ENCODE measurements at places on chromosomes 1 and 21. TPM values are rescaled to one million over a fixed set of nuclear protein-coding genes. Genes with fewer than 3 reads are reported as not detected.

DNA sequence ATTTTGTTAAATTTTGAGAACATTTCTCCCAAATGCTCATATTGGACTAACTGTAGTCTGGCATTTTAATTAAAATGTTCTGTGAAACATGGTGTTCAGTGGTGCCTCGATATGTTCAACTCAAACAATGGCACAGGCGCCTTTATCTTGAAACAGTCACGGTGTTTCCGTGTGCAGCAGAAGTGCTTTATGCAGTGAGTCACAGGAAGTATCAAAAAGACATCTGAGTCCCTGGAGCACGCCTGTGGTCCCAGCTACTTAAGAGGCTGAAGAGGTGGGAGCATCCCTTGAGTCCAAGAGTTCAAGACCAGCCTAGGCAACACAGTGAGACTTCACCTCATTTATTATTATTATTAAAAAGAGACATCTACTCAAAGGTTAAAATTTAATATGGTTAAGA lies 52.2 kb downstream of the GREM2 start:
- no peak overlapping the region for H3K27ac ChIP-seq
- H3K27me3 ChIP-seq = no peaks in the 10 kb centered on the region
- DNase-seq = no peak
- no peaks in the 10 kb centered on the region for H3K4me1 ChIP-seq
- no peaks in the 10 kb centered on the region for H3K36me3 ChIP-seq

- H3K36me3 ChIP-seq = no peaks in the 10 kb centered on the region
- H3K27me3 ChIP-seq = peaks cover 34% of the 10 kb centered on the region
- H3K27ac ChIP-seq = no peak overlapping the region
- no peak for DNase-seq
- peaks cover 17% of the 10 kb centered on the region for H3K4me1 ChIP-seq
Measured at GRCh38 chr1:160877221-160877620, 7.8 kb downstream of the ITLN1 start.

DNA sequence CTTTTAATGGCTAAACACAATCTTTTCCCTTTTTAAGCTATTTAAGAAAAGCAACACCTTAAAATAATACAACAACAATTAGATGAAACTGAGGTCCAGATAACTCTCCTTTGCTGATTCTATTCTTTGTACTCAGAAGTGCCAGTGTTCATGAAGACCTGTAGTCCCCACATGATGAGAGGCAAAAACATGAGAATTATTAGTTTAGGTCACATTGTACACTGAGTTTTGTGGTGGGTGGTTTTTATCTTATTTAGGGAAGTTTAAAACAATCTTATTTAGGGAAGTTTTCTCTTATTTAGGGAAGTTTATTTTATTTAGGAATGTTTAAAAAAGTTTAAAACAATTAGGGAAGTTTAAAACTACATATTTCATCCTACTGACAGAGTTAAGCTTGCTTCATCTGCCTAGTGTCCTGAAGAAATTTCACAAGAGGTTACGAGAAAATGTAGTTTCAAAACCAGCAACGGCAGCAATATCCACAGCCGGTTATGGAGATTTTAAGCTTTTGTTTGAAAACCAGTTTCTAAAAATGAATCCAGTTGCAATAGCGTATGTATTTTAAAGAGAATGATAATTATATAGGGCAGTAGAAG lies 7.8 kb upstream of the OR14I1 start:
- H3K36me3 ChIP-seq = no peaks in the 10 kb centered on the region
- DNase-seq = no peak
- no peak overlapping the region for H3K4me3 ChIP-seq
- H3K27ac ChIP-seq = no peak overlapping the region
- H3K4me1 ChIP-seq = no peaks in the 10 kb centered on the region

GRCh38 chr21:38950435-38951094 lies 144.8 kb downstream of the ETS2 start:
- no peaks in the 10 kb centered on the region for H3K27me3 ChIP-seq
- H3K36me3 ChIP-seq = no peaks in the 10 kb centered on the region
- H3K27ac ChIP-seq = peak overlapping the region; percentile 14
- peak; percentile 17 for DNase-seq
- H3K4me3 ChIP-seq = no peak overlapping the region

GRCh38 chr1:111739925-111740765 lies 950 bp upstream of the INKA2 start:
- peaks cover 57% of the 10 kb centered on the region for H3K27me3 ChIP-seq
- peak; percentile 34 for DNase-seq
- peaks cover 27% of the 10 kb centered on the region for H3K36me3 ChIP-seq
- peak overlapping the region; percentile 86 for H3K4me3 ChIP-seq

DNA sequence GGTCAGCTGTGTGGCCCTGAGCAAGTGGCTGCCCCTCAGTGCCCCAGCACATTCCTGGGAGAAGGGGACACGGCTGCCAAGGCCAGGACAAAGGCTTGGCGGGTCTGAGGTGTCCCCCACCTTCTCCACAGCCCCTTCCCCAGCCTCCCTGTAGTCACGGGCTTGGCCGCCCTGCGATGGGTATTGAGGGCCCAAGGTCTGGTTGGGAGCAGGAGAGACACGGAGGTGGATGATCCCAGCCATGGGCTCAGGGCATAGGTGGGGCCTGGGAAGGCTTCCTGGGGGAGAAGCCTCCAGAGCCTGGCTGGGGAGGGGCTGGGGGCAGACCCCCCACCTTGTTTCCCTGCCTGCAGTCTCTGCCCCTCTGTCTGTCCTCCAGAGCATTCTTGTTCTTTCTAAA lies 27.0 kb downstream of the TTC39A start:
- H3K4me3 ChIP-seq = no peak overlapping the region
- no peaks in the 10 kb centered on the region for H3K27me3 ChIP-seq
- H3K4me1 ChIP-seq = peaks cover 29% of the 10 kb centered on the region
- H3K36me3 ChIP-seq = peaks cover 5% of the 10 kb centered on the region
- no peak for DNase-seq
- no peak overlapping the region for H3K27ac ChIP-seq

FMN2 gene
- total RNA-seq = not detected

ATAD3C gene
- 0.29 TPM for total RNA-seq

- no peaks in the 10 kb centered on the region for H3K4me1 ChIP-seq
- H3K36me3 ChIP-seq = no peaks in the 10 kb centered on the region
- no peak overlapping the region for H3K27ac ChIP-seq
Measured at GRCh38 chr1:25050165-25050564, 120.1 kb upstream of the RUNX3 start.

DNA sequence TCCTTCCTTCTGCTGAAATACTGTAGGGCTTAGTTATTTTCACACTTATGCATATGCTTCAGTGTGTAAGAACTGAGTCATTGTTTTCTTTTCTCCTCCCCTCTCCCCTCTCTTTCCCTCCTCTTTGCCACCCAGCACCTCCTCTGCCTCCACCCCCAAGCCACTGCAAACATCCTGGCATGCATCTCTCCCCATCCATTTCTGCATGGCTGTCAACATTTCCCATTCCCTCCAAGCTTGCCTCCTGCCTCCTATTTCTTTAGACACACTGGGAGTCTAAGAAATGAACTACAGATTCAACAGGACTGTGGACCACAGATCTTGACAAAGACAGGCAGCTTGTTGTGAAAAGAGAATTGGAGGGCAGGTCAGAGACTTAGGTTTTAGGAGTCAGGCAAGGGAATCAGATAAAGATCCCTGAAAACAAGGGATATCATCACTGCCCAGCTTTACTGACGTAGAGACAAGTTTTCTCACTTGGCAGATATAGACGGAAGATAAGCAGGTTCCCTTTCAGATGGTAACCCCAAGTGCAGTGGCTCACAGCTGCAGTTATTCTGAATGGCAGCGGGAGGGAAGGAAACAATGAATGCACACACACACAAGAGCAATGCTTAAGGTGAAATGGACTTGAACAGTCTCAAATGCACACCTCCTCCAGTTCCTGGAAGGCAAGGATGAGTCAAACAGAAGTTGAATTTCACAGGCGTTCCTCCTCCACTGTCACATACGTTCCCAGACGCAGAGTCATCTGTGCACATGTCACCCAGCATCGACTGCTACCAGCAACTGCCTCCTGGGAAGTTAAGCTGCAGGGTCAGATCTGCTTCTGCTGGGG lies 56.1 kb downstream of the HIVEP3 start:
- H3K4me3 ChIP-seq = no peak overlapping the region
- H3K27ac ChIP-seq = peak overlapping the region; percentile 4
- no peaks in the 10 kb centered on the region for H3K27me3 ChIP-seq
- H3K4me1 ChIP-seq = peaks cover 35% of the 10 kb centered on the region
- H3K36me3 ChIP-seq = no peaks in the 10 kb centered on the region

GRCh38 chr21:46454142-46454541 lies 4.5 kb upstream of the DIP2A start:
- H3K27ac ChIP-seq = no peak overlapping the region
- H3K4me1 ChIP-seq = peaks cover 8% of the 10 kb centered on the region
- no peaks in the 10 kb centered on the region for H3K27me3 ChIP-seq
- DNase-seq = no peak
- H3K36me3 ChIP-seq = peaks cover 20% of the 10 kb centered on the region

GRCh38 chr1:115826628-115827027 lies 14.3 kb downstream of the NHLH2 start:
- no peak overlapping the region for H3K4me3 ChIP-seq
- no peak for DNase-seq
- no peak overlapping the region for H3K27ac ChIP-seq
- H3K27me3 ChIP-seq = peaks cover 28% of the 10 kb centered on the region

DNA sequence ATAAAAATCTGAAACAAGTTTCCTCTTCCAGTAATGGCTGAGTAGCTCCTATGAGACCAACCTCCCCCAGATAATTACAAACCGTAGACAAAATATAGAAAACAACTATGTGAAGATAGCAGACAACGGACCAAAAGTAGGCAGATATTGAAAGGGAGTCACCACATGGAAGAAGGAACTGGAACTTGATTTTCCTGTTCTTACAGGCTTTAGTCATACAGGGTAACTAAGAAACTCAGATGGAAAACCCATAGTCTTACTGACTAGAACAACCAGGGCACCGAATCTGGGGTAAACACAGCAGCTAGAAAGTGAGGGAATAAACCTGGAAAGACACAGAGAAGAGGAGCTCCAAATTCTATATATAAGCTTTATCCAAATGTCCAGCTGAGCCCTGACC lies 26.0 kb downstream of the LMX1A start:
- no peaks in the 10 kb centered on the region for H3K4me1 ChIP-seq
- no peaks in the 10 kb centered on the region for H3K36me3 ChIP-seq
- H3K4me3 ChIP-seq = no peak overlapping the region
- peaks cover 62% of the 10 kb centered on the region for H3K27me3 ChIP-seq
- H3K27ac ChIP-seq = no peak overlapping the region

CCDC185 gene
- total RNA-seq = 0.17 TPM

CRYZL1 gene
- total RNA-seq = 22.1 TPM

SCCPDH gene
- total RNA-seq = 40.0 TPM

FCRLA gene
- total RNA-seq = not detected

HCN3 gene
- 19.6 TPM for total RNA-seq

All from Calu3 (cell line).